ENCODE measurements at places on chromosomes 11 and 22.

GRCh38 chr11:75233754-75234172 is 6.8 kb upstream of the TPBGL start:
- no peak for DNase-seq

DNA sequence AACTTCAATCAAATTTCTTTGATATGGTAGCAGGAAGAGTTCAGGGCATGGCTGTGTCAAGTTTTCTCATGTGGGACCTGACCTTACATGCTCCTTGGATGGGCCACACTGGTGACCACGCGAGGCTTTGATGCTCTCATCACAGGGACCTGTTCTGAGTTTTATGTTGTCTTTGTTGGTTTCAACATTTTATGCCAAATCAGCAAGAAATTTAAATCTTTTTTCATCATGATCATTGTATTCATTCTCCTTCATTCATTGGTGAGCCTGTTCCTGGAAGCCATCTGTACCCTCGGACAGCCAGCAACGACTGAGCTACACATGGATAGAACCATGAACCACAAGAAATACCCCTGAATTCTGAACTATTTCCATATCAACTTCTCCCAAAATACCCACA is 10.5 kb upstream of the NFAM1 start:
- no peak for DNase-seq

GRCh38 chr11:119691701-119692539 is 37.1 kb downstream of the NECTIN1 start:
- no peak for DNase-seq

- no peak for DNase-seq
Observed at GRCh38 chr11:776263-776560, 1.1 kb downstream of the GATD1 start.

GRCh38 chr11:70834277-70834940 is 418.0 kb downstream of the SHANK2 start:
- DNase-seq: no peak

- DNase-seq: peak; percentile 66
Observed at GRCh38 chr22:20131597-20131858, at the start of gene ZDHHC8. ZDHHC8 (plus strand) TSS chr22:20131804; CDS start chr22:20131948, 144 bp downstream.

GRCh38 chr11:104618954-104619353 is 279.3 kb downstream of the CASP12 start:
- DNase-seq: no peak

- no peak for DNase-seq
Observed at GRCh38 chr22:22070371-22070824, 87.8 kb upstream of the TOP3B start.

DNA sequence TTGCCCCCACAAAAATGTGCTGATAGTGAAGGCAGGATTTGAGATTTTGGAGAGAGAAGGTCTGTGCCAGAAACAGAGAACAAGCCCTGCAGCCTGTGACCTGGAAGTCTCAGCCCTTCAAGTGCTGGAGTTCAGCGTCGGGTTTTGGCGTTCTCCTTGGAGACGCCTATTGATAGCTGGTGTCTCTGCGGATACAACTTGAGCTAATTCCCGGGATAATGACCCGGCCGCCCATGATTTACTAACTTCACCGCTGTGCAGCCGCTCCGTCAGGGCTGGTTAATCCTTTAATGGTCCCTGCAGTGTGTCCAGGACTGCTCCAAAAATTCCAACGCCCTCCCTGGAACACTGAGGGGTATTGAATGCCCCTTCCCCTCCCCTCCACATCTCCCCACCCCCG is 76.6 kb downstream of the WT1 start:
- no peak for DNase-seq

DNA sequence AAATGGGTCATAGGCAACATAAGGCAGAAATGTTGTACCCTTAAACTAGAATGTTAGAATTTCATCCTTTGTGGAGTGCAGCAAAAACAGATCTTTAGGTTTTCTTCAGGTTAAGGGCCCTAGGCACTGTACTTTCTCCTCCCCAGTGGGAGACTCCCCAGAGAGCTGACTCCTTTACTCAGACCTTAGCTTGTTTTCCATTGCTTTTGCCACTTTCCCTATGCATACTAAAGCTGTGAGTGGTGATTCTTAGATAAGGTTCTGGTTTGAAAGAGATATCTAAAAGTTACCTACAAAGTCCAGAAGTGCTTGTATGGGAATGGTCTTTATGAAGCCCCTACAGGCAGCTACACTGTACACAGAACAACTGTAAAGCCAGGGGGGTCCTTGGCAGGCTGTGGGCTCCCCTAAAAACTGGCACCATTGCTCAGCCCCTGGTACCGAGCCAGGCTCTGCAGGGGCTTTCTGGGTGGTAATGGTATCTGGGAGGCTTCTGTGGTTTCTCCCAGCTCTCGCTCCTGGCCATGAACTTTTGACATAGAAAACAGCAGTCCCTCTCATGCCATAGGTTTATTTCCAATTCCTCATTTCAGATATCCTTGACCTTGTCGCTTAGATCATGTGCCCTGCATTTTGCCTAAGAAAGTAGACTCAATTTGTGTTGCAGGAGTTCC is 23.2 kb downstream of the AMOTL1 start:
- no peak for DNase-seq

GRCh38 chr11:109039611-109040010 is 374.7 kb downstream of the DDX10 start:
- DNase-seq: no peak

DNA sequence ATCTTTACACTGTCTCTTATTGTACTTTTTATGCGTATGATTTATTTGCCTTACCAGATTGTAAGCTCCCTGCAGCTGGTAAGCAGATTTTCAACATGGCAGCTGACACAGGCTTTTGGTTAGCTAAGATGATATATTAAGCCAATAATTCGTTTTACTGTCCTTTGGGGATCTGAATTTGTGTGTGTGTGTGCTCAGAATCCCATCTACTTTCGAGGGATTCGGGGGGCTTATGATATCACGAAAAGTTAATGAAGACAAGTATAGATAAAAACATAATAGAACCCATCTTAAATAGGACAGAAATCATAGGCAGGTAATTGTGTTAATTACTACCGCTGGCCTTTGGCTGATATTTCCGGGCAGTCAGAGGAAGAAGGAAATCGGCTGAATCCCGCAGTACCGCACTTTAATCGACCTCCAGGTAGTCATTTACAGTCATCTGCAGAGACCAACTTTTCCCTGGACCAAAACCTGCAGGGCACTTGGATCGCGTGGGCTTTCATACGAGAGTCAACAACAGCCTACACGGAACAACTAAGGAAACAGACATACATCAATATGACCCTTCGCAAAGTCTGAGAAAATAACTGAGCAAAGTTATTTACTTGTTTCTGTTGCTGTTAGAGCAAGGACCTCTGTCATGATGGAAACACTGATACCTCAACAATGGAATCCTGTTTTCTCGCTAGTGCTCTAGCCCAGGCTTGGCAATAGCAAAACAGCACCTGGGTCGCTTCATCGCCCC is 802 bp downstream of the KBTBD3 start:
- no peak for DNase-seq

- DNase-seq: no peak
Observed at GRCh38 chr22:27724709-27725108, 76.8 kb downstream of the MN1 start.

- no peak for DNase-seq
Observed at GRCh38 chr11:20399498-20399897, 12.0 kb downstream of the PRMT3 start.

- no peak for DNase-seq
Observed at GRCh38 chr22:23215294-23216241, 35.3 kb downstream of the BCR start.

DNA sequence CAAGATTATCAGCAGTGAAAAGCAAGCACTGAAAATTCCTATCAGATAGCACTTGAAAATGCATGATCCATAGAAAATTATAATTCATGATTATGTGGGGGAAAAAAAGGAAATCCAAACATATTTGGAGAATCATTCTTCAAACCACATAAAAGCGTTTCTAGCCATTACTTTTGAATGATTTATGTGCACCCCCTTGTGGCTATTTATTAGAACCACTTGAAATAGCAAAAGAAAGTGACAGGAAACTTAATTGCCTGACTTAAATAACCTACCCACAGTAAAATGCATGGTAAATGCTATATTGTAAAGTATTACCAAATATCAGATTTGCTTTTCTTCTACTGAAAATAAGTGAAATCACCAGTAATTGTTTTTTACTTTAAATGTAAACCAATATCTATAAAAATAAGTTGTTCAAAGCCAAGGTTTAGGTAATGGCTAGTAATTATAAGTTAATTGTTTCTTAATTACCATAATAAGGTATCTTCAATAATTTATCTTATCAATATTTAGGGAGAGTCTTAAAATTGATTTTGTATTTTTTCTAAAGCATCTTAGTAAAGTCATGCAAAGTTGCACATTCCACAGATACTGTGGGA is 168.5 kb downstream of the ARHGAP42 start:
- no peak for DNase-seq

DNA sequence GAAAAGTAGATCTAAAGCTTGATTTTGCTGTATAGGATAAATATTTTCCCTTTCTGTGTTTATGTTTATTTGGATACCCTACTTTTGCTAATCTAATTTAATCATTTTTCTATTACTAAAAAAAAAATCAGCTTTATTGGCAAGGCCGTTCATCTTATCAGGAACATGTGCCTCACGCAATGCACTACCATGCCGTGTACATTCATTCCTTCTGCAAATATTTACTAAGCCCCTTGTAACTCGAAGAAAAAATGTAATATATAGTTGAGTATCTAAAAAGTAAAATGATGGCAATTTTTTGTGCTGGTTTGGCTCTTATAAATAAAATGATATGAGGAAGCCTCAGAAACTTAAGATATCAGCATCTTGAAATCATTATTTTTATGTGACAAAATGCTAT is 8.9 kb downstream of the UVRAG start:
- no peak for DNase-seq

- no peak for DNase-seq
Observed at GRCh38 chr22:47587361-47587760, 824.9 kb downstream of the TBC1D22A start.

- no peak for DNase-seq
Observed at GRCh38 chr22:38471237-38471636, 3.3 kb downstream of the KDELR3 start.

DNA sequence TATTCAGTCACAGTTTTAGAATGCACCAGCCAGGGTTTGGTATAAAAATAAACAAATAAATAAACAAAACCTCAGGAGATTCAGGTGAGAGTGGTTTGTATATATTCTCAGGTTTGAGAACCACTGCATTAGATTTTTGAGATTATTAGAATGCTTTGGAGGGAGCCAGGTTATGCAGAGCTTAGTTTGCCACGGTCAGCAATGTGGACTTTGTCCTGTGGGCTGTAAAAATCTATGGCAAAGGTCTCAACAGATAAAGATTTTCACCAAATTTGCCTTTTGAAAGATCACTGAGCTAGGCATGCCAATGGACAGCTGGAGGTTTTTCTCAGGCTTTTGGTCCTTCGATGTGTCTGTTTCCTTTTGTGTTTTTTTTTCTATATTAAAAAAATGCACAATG is 650.1 kb upstream of the RAG2 start:
- no peak for DNase-seq

GRCh38 chr11:72692498-72693237 is 18.4 kb upstream of the PDE2A start:
- DNase-seq: no peak

DNA sequence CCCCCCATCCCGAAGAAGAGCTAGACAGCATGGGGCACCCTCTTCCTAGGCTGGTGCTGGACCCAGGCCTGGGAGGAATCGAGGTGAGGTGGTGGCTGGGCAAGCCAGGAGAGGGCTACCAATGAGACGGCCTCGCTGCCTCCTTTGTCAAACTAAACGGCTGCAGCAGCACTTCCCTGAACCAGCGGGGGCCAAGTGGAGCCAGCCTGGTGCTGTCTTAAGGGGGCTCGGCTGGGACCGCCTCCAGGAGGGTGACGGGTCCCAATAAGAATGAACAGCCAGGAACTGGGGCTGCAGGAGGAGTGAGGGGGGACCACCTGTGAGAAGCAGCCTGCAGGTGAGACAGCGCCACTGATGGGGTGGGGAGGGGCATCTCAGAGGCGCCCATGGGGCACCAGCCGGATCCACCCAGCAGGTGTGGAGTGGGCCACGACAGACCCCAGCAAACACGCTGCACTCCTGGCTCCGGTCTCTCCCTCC is 17.1 kb downstream of the IFT27 start:
- DNase-seq: no peak

DNA sequence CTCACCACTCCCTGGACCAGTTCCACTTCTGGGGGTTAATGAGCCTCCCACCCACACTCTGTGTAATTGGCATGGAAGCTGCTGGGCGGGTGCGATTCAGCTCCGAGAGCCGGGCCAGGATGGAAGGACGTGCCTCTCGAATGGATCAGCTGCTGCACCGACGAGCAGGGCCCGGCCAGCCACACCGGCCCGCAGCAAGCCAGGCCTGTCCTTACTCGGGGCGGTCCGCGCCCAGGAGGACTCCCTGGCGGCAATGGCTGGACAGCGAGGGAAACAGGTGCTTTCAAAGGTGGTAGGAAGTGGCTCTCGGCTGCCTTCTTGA is 4.3 kb upstream of the SHISAL1 start:
- DNase-seq: no peak

DNA sequence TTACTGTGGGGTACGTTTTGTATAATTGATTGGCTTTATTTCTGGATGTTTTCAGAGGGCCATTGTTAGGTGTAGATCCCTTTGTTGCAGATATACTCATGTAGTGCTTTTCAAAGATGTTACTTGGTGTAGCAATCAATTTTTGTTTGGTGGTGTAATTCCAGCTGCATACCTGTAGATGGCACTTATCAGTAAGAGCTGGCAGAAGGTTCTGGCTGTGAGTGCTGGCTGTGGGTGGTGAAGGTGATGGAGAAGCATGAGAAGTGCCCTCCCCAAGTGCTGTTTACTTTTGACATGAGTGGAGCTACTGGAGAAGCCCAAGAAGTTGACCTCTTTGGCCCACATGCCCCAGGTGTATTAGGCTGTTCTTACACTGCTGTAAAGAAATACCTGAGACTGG is 1074.9 kb downstream of the FAM181B start:
- DNase-seq: no peak

- DNase-seq: no peak
Observed at GRCh38 chr22:39457198-39457555, 365 bp downstream of the MGAT3 start.

DNA sequence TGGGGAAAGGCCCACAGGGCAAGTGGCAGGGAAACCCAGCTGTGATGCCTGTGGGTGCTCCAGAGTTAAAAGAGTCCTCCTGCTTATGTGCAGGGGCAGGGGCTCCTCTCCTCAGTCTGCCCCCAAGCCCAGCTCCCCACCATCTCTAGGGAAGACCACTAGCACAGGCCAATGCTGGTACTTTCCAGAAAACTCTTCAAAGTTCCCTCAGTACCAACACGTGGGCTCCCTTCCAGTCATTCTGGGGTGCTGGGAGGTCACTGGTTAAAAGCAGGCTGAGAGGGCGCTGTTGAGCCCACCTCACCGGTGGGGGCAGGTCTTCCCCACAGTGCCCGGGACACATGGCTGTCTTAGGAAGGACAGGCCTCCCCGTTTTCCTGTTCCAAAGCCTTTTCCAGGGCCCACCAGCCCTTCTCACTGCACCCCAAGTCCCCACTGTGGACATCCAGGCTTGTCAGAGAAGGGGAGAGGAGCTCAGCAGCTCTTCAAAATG is 154.6 kb downstream of the TRIM29 start:
- no peak for DNase-seq

All from T-helper 17 cell (primary cell).